ENCODE measurements at places on chromosomes 6 and 20.

DNA sequence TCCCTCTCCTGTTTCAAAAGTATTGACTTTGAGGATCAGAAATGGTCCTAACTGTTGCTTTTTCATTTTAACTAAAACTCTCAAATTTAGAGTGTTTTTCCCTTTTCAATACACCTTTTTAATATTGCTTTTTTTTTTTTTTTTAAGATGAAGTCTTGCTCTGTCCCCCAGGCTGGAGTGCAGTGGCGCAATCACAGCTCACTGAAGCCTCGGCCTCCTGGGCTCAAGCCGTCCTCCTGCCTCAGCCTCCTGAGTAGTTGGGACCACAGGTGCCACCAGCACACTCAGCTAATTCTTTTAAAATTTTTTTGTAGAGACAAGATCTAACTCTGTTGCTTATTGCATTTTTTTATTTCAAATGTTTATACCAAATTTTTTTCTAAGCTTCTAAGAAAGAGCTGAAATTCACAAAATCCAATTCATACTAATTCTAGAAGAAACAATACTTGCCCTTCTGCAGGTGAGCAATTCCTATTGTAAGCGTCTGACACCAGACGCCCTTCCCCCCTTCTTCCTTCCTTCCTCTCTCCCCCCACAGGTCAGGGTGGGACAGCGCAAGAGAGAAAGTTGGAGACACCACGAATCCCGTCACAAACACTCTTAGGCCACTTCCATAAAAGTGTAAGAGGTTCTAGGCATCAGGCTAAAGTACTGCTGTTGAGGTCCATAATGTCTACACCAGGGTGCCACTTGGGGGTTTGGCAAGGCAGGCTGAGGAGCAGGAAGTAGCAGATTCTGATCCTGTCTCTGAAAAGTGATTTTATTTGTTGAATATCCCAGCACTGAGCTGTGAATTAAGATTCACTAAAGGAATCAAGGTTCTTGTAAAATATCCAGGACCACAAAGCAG lies 12.8 kb downstream of the DLL1 start:
- no peak for DNase-seq

DNA sequence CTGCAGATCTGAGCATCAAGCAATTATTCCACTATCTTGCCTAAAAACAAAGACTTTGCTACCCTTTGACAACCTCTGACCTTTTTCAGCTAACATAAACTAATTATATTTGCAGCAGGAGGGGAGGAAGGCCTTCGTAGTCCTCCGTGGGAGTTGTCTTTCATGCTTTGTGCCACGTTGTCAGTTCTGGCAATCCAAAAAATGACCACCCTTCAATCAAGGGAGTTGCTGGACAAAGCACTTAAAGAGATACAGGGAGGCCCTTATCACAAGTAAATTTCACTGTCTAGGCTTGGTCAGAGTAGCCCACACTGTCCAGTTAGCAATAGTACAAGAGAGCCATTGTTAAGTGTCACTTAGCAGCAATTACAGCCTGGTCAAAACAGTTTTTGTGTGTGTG lies 578.9 kb downstream of the HAO1 start:
- no peak for DNase-seq

- no peak for DNase-seq
Observed at GRCh38 chr6:159969204-159969912, 476 bp downstream of the IGF2R start.

GRCh38 chr20:51679254-51679921 lies 88.8 kb downstream of the ATP9A start:
- DNase-seq, result no peak

DNA sequence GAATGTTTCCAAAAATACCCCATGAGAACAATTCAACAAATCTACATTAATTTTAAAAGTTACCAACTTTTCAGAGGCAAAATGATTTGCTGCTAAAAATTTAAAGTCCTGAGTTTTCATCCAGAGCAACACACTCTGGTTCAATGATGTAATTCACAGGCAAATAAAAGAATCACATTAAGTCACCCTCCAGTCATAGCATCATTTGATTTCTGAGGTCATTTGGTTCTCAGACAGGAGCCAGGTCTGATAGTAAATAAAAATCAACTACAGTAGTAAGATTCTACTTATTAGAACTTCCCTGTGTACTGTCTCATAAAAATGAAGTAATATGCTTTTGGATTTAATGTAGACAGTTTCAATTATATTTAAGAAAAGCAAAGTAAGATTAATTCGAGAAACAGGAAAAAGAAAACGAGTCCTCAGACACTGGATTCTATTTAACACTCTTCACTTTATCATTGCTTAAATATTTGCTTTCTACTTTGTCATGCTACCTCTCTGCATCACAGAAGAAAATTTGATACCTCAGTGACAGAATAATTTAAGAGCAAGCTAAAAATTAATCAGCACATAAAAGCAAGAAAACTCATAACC lies 25.8 kb downstream of the MAP7 start:
- no peak for DNase-seq

DNA sequence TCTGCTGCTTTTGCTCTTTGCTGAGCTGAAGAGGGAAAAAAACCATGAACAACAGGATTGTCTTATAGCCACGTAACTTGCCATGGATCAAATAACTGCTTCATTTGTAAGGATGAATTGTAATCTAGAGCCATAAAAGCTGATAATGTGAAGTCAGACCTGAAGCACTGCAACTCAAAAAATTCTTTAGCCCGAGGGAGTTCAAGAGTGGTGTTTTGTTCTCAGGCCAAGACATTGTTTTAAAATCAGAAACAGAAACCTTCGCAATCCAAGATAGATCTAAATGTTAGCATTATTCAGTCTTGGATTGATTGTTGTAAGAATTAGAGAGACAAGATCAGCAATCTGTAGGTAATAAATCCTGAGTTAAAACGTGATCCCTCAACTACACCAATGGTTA lies at the start of gene TRAPPC3L:
Gene TRAPPC3L (minus strand): TSS at position 34 of the 400 bp plus-strand sequence. CDS start 170 bp downstream, outside the sequence.
- DNase-seq, result no peak

GRCh38 chr6:145548933-145549648 lies 186.2 kb downstream of the EPM2A start:
- no peak for DNase-seq

DNA sequence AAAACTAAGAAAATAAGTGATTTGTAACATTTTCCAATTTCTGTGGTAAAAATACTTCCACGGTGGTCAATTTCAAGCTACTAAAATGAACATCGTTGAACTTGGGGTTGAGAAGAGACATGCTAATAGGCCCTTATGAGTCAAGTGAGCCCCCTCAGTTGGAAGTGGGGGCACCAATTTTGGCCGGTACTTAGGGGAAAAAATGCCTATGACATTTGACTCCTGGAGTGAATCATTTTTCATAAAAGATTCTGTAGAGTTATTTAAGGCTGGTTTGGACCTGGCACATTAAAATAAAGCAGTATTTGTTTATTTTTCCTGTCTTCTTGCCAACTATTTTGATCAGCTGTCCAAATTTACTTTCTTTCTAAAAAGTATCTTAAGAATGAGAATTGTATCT lies 32.4 kb upstream of the CAP2 start:
- no peak for DNase-seq

- no peak for DNase-seq
Observed at GRCh38 chr6:21115111-21115510, 478.4 kb upstream of the SOX4 start.

DNA sequence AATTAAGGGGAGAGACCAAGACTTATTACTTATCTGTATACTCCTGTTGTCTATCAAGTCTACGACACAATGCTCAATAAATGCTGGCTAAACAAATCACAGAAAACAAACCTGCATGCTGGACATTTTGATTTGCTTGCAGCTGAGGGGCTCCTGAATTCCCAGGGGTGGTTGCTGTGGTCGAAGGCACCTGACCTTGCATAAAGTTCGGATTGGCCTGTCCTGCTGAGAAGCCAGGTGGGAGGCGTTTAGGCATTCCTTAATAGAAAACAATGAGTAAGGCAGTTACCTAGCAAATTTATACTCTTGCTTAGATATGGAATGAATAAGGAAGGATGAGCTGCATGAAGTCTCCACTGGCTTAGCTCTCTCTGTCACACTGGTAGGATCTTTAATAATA lies 50.5 kb downstream of the TP53INP2 start:
- no peak for DNase-seq

- no peak for DNase-seq
Observed at GRCh38 chr20:59455402-59456341, 148.7 kb upstream of the PHACTR3 start.

DNA sequence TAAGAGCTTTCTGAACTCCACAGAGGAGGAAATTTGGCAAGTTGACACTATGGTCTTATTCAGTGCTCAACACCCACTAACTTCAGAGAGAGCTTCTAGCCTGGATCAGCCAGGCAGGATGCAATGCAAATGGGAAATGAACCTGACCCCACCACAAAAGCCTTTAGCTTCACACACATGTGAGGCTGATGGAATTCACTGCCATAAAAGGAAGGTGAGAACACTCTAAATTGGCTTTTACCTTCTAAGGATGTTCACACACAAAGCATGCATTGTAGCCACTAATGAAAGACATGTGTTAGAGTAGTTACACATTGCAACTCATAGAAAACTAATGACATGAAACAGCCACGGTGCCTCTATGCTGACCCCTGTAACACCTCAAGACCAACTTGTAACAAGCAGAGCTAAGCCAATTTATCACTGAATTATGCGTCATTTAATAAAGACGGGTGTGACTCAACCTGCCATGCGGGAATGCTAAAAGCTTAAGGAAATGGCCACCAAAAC lies 262.1 kb downstream of the HACE1 start:
- DNase-seq, result no peak

GRCh38 chr6:112549749-112550148 lies 202.6 kb downstream of the RFPL4B start:
- no peak for DNase-seq

- DNase-seq, result no peak
Observed at GRCh38 chr20:3804254-3804751, 8.2 kb downstream of the CDC25B start.

GRCh38 chr20:54717983-54718382 lies 242.6 kb downstream of the DOK5 start:
- DNase-seq, result no peak

GRCh38 chr6:156634048-156634447 lies 143.1 kb upstream of the ARID1B start:
- no peak for DNase-seq

DNA sequence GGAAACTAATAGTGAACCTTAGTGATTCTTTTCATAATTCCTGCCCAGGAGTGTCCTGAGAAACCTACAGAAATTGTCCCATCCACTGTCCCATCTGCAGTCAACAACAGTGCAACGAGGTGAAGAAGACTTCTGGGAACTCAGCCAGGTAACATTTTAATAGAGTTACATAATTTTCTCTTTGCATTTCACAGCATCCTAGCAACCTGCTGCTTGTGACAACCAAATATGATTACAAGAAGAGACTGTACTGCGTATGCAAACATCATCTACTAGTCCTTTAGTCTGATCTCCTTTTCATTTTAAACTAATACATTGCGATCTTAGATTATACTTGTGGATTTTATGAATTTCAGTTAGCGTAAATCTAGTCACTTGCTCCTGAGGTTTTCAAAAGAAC lies 951.6 kb downstream of the TFAP2A start:
- no peak for DNase-seq

DNA sequence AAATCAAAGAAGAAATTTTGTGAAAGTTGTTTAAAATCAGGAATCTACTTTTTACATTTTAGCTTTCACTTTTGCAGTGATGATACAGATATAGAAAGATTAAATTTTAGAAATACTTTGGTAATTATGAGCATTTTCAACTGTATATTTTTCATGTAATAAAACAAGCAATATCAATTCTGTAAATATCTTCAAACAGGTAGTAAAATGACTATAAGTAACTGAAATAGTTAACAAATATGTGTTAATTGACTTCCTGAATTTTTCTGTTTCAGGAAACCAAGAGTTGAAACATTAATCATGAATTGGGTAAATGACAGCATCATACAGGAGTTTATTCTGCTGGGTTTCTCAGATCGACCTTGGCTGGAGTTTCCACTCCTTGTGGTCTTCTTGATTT lies at the start of gene OR2B6:
Gene OR2B6 (plus strand): TSS at position 301 of the 400 bp plus-strand sequence. CDS start 0 bp downstream, at position 301.
- DNase-seq, result no peak

- DNase-seq, result no peak
Observed at GRCh38 chr6:93972791-93973190, 553.4 kb upstream of the EPHA7 start.

GRCh38 chr6:119132261-119132981 lies 54.0 kb upstream of the FAM184A start:
- DNase-seq, result no peak

GRCh38 chr6:18506382-18507017 lies 119.3 kb downstream of the RNF144B start:
- DNase-seq, result no peak
